Activated T-cell treated with anti-CD3 and anti-CD28 coated beads for 1 hour (primary cell): ENCODE measurements at places on chromosomes 2 and 18.

DNA sequence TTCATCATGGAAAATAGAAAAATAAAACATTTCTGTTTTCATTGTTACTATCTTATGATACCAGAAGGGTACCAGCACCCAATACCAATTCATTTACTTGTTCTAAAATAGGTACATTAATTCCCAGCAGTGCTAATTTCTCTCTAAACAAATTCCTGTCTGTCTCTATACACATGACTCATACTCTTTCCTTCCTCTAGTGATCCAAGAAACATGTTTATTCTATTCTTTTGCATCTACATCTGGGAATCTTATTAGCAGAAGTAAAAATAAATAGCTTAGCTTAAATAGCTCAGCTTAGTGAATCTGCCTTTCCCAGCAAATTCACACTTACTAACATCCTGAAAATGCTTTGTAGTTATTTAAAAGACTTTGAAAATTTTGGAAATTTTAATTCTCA, 84.5 kb upstream of the MAPRE2 start:
- DNase-seq = no peak

- no peak for DNase-seq
Measured at GRCh38 chr2:106812841-106813240, 73.1 kb downstream of the ST6GAL2 start.

- DNase-seq = no peak
Measured at GRCh38 chr18:36560187-36560586, 262.7 kb downstream of the FHOD3 start.

DNA sequence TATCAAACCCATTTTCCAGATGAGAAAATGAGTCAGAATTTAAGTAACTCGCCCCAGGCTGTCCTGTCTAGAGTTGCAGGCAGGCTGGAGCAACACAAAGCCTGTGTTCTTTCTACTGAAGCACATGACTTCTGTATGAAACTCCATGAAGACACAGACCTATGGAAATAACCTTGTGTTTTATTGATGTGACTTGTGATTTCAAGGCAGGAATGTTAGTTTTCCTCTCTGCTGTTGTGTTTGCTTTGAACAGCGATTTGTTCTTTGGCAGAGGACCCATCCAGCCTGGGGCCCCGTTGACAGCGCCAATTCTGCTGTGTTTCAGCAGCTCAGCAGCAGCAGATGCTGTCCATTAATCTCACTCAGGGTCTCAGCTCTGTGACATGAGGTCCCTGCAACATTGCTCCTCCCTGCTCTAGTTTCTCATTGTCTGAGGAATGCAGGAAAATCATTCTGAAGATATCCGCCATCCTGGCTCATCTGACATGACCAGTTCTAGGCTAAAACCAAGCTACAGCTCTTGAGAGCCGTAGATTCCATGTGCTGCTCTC, 344.3 kb upstream of the RAB12 start:
- no peak for DNase-seq

DNA sequence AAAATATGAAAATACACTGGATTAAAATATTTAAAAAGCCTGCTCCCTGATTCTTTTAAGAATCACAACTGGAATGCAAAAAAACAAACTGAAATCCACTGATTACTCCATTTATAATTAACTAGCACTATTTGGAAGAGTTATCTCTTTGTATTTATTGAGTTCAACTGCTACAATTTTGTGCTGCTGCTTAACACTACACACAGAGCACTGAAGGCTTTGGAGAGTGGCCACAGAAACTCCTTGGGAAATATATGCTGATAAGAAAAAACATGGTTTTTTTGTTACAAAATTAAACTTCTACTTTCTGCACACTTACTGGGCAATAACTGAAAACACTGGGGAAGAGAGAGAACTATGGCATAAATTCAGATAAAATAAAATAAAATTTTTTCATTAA, 19.8 kb upstream of the BZW1 start:
- DNase-seq = no peak

- no peak for DNase-seq
Measured at GRCh38 chr2:123826729-123827271, 198.3 kb upstream of the CNTNAP5 start.

- no peak for DNase-seq
Measured at GRCh38 chr18:47883771-47884413, 46.6 kb downstream of the SMAD2 start.

DNA sequence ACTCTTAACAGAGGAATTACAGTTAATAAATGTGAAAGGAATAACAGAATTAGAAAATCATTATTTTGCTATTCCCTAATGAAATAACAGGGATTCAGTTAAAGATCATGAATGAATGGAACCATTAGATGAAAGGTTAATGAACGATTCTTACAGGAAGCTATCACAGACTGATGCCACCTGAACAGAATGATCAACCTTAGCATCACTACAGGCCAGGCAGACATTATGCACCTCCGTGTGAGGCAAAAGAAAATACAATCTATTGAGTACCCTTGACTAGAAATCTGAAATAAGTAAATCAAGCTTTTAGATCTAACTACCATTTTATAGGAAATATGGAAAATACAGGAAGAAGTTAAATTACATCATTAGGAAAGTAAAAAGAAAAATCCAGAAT, 10.4 kb downstream of the ROCK1 start:
- no peak for DNase-seq

- DNase-seq = no peak
Measured at GRCh38 chr18:24209558-24209957, 70.7 kb downstream of the CABYR start.

- no peak for DNase-seq
Measured at GRCh38 chr2:235216901-235217300, 265.1 kb downstream of the SH3BP4 start.

DNA sequence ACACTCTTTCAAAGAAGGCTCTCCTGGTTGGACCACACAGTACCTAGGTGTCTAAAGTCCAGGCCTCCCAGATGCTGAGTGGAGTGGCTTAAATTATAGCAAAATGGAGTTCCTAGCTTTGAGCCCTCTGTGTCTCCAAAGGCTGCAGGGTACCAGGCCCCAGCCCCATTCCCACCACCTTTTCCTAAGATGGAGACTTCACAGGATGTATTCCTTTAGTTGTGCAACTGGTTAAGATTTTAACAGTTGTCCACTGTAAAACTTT, 4.9 kb downstream of the SMAD7 start:
- DNase-seq = no peak

DNA sequence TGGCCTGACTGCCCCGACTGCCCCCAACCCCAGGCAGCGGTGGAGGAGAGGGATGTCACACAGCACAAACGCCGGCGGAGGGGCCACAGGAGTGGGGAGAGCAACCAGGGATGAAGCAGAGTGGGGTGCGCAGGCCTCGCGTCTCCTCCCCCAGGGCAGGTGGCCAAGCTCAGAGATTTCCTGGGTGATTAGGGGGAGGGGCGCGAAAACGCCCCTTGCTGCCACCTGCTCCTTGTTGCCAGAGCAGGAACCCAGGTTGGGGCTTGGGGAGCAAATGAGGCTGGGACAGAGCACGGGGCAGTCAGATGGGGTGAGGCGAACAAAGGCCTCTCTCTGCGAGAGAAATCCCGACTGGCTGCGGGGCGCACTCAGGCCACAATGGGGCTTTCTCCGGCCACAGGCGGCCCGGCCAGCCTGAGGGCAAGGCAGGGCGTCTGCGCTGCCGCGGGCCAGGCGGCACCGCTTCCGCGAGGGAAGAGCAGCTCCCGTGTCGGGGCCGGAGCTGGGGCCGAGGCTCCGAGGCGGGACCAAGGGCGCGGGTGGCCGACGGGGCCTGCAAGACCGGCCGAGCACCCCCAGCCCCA, 11.5 kb downstream of the TEX44 start:
- DNase-seq = no peak

GRCh38 chr18:5964596-5964995, 69.3 kb upstream of the TMEM200C start:
- DNase-seq = no peak

GRCh38 chr18:35935805-35936204, 36.7 kb upstream of the RMP24 start:
- DNase-seq = no peak

- no peak for DNase-seq
Measured at GRCh38 chr18:48326901-48327675, 82.1 kb downstream of the ZBTB7C start.

DNA sequence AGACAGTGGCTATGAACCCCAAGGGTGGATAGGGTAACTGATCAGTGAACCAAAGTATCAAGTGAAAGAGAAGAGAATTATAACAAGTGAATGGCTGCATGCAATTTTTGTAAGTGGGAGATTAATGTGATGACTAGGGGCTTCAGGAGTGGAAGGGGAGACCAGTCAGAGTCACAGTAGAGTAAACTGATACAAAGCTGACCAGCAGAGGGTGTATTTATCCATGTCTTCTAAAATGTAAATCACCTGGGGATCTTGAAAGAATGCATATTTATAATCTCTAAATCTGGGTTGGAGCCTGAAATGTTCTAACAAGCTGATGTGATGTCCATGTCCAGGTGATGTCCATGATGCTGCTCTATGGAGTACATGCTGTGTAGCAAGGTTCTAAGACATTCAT, 1351.3 kb upstream of the CHAC2 start:
- DNase-seq = no peak

- DNase-seq = no peak
Measured at GRCh38 chr18:37762076-37762621, 196.6 kb upstream of the CELF4 start.

DNA sequence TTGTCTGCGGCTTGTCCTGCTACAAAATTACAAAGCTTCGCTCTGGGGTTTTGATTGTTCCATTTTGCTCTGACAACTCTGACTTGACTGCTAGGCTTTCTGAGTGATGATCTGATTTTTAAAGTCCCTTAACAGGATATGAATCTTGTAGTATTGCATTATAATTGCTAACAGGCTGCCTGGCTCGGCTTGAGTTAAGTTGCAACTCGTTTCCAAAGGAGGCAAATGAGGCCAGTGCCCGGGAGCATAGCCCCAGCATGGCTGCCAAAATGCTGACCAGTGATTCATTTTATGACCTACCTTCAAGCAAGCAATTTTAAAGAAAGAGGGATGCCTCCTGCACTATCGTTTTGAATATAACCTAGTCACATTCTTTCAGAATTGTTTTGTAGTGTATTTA, 135.4 kb downstream of the COL6A3 start:
- DNase-seq = no peak

DNA sequence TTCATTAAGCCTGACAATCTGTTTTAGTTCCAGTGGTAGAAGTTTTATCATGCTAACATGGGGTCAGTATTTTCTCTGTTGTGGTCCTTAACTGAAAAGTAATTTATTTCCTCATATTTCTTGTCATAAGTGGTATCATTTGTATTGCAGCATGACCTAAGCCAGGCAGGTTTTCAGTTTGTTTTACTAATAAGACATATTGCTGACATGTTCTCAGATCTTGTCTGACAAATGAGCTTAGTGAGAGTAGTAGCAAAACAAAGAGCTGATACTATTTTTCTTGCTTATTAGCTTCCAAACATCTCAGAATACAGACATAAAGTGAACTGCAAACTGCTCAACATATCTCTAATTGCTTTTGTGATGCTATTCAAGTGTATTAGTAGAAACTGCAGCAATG, 293.6 kb downstream of the DSEL start:
- no peak for DNase-seq

DNA sequence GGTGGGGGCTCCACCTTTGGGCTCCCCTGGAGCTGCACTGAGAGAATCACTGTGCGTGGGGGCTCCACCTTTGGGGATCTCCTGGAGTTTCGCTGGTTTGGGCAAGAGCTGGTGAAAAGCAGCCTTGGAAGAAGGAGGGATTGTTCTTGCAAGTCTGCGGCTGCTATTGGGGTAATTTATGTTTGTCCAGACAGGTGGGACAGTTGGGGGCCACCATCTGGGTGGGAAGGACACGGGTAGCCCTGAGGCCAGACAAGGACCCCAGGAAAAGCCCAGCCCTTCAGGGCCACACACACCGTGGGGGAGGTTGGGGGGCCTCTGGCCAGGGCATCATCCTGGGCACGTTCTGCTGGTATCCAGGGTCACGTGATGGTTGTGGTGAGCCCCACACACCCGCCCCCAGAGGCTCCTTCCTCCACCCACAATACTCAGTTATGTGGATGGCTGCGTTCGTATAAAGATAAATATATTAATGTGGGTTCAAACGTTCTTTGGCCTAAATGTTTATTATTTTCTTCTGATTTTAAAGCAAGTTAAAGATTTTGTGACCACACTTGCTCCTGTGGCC, 47.7 kb downstream of the TPO start:
- no peak for DNase-seq

DNA sequence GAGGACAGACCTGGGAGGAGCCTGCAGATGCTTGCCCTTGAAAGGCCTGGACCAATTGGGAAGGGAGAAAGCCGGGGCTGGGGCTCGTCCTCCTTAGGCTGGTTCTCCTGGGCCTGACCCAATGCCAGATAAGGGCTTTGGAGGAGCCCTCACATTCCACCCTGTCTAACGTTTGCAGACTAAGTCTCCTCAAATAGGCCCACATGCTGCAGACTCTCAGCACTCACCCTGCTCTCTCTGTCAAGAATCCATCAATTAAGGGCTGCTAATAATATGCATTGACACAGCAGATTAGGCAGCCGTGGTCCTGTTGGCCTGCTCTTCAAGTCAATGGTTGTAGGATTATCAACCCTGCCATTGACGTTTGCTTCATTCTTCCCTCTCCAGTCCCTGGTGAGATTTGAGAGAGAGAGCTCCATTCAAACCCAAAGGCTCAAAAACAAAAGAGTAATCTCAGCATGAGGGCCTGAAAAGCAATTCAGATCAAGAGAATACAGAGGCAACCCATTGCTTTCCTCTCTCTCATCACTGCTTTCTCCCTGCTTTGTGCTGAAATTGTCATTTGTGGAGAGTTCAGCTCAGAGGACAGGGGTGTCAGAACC, 167.6 kb downstream of the INSIG2 start:
- no peak for DNase-seq

DNA sequence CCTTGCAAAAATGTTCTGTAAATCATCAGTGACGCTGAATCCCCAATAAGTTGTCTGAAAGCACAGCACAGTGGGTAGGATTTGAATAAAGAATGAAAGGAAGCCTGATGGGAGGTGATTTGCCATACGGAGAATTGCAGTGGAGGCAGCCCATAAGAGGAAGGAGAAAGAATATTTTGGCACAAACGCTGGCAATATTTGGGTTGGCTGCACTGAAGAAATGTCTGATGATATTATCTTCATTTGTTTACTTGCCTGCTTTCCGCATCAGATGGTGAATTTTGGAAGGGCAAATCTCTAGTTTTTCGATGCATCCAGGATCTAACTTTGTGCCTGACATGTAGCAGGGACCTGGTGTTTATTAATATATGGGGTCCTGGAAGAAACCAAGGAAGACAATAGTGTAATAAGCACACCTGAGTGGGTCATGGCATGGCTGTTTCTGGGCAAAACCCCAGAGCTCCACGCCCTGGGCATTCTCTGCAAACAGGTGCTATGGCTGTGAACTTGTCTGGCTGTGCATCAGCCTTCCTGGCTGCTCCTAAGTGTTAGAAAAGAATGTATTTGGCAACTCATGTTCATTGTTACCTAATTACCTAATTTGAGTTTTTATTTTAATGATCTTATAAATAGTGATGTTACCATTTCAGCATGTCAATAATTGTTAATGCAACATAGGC, 5.9 kb downstream of the GALR1 start:
- no peak for DNase-seq

- no peak for DNase-seq
Measured at GRCh38 chr2:203891474-203891873, 23.9 kb downstream of the CTLA4 start.

- no peak for DNase-seq
Measured at GRCh38 chr2:157838442-157839161, 37.5 kb downstream of the ACVR1 start.
